ENCODE measurements at places on chromosomes 3 and 15. TPM values are rescaled to one million over a fixed set of nuclear protein-coding genes. Genes with fewer than 3 reads are reported as not detected.

GRCh38 chr3:195001961-195002861, 268.7 kb downstream of the XXYLT1 start:
- DNase-seq = peak; percentile 68

- DNase-seq = peak; percentile 47
These were observed 791 bp downstream of the GYG1 start for GRCh38 chr3:148992027-148992634.

- no peak for DNase-seq
These were observed 222.5 kb upstream of the ICE2 start for GRCh38 chr15:60701261-60702019.

The FBXL22 gene
- total RNA-seq = 0.46 TPM

The ATP13A5 gene
- total RNA-seq = not detected

DNA sequence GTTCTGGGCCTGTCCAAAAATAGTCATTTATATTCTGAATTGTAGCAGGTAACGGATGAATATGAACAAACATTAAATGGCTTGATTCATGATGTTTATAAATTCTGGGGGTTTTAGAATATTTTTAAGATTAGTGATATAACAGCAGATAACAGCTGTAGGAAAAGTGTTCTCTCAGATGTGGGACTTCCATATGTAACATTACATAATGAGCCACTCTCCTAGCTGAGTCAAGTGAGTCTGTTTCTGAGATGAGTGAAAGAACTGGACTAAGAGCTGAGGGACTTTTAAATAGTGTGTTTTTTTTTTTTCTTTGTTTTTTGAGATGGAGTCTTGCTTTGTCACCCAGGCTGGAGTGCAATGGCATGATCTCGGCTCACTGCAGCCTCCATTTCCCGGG, 13.9 kb downstream of the YEATS2 start:
- DNase-seq = no peak

DNA sequence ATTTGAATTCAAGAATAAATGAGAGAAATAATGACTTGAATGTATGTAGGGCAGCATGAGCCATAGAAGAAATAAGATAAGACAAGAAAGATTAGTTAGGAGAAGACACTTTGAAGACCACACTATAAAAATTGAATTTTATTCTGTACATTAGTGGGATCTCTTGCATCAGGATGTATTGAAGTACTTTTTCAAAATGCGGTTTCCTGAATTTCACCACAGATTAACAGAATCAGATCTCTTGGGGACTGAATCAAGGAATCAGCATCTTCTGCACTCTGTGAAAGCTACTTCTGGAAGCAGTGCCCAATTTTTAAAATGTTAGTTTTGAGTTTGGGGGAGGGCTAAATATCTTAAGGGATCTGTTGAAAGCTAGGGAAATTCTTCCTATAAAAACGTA, 763.9 kb upstream of the GOLIM4 start:
- no peak for DNase-seq

- DNase-seq = no peak
These were observed 43.2 kb downstream of the RARB start for GRCh38 chr3:25471081-25471768.

The CCR4 gene
- 0.11 TPM for total RNA-seq

DNA sequence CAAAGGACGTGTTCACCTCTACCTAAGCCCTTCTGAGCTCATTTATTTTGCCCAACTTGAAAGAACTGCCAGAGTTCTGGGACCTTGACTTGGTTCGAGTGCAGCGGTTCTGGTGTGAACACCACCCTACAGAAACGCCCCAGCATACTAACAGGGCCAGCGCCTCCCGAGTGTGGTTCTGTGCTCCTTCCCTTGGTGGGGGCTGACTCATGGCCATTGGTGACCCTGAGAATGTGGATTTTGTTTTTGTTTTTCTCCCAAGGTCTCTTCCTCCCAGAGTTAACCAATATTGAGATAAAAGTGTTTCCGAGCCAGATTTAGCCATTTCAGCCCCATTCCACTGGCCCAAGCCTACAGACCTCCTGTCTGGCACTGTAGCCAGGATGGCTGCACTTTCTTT, 27.9 kb downstream of the SEMA7A start:
- no peak for DNase-seq

- DNase-seq = no peak
These were observed 59.2 kb downstream of the SH3BP5 start for GRCh38 chr3:15273227-15273626.

- DNase-seq = no peak
These were observed 34.7 kb upstream of the PHLDB2 start for GRCh38 chr3:111824351-111824750.

DNA sequence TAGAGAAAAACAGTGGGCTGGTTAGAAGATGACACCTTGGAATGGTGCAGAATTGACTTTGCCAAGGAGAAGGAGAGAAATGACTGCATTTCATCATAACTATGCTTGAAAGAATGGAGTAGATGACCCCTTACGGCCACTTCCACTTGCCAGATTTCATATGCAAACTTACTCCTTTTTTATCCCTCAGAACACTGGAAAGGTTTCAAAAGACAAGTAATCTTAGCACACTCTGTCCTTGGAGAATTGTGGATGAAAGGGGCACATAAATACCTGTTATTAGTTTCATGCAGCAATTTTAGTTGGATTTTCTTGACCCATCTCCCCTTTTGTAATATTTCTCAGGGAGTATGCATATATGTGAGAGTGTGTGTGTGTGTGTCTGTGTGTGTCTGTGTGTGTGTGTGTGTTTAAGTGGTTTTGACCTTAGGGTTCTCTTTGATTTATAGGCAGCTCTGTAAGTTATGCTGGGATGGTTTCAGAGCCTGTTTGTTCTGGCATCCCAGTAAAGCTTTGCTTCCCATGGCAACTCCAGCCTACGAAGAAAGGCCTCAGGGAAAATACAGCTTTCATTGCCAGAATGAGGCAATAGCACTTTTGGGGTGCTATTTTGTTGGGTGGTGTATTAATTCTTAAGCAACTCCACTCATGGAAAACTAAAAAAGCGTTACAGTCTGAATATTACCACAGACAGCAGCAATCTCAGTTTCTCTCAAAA, 122.2 kb upstream of the TP63 start:
- DNase-seq = no peak

- DNase-seq = no peak
These were observed 83.6 kb upstream of the TSEN2 start for GRCh38 chr3:12400616-12401194.

DNA sequence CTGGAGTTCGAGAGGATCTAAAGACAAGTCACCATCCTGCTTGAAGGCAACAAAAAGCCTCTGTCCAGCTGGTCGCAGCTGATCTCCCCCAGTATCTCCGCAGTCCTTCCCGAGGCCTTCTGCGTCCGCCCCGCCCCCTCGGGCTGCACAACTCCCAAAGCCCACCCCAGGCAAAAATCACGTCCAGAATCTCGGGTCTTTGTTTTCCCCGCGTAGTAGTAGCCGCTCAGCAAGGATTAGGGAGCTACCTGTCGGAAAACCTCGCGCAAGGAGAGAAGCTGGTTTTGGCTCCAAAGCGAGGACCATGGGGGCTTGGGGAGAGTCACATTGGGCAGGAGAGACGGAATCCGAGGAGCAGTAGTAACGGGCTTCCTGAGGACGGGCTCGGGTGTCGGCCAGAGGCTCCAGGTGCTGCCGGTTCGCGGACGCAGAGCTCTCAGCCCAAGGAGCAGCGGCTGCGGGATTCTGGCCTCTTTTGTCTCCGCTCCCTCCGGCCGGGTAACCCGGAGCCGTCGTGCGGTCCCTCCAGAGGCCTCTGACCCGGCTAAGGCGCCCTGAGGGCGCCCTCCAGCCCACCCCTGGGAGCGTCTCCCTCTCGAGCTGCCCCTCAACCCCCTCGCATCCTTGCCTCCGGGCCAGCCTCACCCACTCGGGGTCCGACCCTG, 401 bp downstream of the ZSCAN29 start:
- peak; percentile 52 for DNase-seq

The SLC22A13 gene
- 0.42 TPM for total RNA-seq

The CHRFAM7A gene
- 8.7 TPM for total RNA-seq

DNA sequence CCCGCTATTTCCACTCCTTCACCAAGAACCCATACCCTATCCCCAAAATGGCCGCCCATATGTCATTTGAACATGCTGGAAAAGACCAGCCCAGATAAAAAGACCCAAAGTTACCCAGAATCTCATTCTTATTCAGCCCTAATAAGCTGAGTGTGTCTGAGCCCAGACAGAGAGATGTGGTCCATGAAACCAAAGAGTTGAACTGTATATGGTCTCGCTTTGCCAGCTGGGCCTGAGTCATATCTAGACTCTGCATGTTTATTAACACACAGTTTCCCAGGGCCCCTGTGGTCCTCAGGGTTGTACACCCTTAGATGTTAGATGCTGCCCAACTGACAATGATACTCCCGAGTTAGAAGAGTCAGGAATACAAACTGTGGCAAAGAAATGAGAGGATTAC, 201.9 kb upstream of the STRIT1 start:
- no peak for DNase-seq

DNA sequence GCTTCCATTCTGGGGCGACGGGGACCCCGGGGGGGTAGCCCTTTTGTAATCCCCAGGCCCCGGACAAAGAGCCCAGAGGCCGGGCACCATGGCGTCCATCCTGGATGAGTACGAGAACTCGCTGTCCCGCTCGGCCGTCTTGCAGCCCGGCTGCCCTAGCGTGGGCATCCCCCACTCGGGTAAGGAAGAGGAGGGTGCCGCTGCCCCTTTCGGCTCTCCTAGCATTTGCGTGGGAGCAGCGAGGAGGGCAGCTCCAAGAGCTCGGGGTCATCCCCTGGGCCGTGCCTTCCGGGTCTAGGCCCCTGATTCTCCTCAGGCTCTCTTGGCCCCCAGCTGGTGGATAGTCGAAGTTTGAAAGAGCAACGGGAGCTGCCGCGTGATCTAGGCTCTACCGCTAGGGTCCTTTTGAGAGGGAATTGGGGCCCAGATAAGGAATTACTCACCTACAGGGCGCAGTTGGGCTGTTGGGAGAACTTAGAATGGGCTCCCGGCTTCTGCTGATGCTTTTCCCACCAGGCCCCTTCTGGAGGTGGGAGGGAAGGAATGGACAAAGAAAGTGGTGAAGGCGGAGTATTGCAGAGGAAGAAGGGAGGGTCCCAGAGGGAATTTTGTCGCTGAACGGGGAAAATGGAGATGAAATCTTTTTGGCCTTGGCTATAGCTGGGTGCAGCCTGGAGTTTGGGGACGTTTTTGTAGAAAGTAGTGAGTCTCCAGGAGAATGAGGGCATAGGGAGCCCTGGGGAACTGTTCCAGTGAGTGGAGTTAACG, 615 bp downstream of the VPS18 start:
- peak; percentile 73 for DNase-seq

The AADACL2 gene
- not detected for total RNA-seq

DNA sequence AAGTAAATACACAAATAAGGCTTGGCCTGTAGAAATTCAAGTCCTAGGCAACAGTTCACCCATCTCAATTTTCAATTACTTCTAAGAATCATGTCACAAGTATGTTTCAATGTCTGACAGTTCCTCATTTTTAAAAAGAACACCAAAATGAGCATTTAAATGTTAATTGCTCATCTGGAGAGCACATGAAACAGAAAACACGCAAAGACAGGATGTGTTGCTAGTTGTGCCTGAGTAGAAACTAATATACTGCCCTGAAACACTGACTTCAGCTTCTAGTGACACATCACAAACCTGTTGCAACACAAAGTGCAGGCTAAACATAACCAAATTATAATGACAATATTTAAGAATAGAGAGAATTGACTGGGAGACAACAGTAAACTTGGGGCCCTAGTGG, 167.3 kb upstream of the THBS1 start:
- no peak for DNase-seq

DNA sequence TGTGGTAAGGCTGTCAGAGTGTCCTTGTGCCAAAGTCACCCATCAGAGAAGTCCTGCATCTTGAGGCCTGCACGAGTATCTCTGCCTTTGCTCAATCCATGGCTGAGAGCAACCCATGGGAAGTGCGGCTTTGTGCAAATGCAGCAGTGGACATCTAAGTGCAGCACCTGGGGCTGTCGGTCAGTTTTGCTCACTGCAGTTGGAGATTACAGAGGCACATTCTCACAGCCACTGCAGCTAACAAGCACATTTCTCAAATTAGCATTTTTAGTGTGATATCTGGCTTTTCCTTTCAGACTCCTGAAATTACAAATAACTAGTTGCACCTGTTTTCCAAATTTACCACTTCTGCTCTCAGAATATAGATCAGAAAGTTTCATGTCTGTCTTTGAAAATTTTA, 81.5 kb upstream of the DAZL start:
- no peak for DNase-seq

- no peak for DNase-seq
These were observed 3.6 kb upstream of the GRAMD1C start for GRCh38 chr3:113834983-113835382.

GRCh38 chr15:69627548-69628158, 175.0 kb downstream of the RPLP1 start:
- DNase-seq = no peak

The LCTL gene
- total RNA-seq = 3.2 TPM

DNA sequence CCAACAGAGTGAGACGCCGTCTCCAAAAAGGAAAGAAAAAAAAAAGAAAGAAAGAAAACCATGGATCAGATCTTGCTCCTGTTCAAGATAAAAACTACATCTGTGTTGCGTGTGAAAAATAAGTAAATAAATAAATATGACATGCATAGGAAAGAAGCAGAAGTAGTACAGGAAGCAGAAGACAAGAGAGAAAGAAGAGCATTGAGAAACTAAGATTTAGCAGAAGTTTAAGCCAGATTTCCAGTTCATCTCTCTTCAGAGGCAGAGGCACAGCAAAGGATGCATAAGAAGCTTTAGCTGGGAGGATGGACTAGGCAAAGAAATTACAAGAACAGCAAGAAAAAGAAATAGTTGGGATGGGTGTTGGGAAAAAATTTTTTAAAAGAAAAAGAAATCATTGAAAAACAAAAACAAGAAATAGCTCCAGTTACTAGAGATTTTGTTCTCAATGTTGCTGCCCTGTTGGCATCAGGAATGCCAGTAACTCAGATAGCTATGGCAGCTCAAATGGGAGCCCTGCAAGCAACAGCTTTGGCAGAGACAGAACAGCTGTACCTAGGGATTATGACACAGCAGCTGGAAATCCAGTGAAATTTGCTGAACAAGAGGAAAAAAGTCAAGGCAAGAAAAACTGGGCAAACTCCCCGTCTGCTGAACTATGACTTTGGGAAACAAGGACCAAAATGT, 17.3 kb downstream of the AP3S2 start:
- DNase-seq = no peak
